ENCODE measurements at places on chromosomes 16 and 17.

DNA sequence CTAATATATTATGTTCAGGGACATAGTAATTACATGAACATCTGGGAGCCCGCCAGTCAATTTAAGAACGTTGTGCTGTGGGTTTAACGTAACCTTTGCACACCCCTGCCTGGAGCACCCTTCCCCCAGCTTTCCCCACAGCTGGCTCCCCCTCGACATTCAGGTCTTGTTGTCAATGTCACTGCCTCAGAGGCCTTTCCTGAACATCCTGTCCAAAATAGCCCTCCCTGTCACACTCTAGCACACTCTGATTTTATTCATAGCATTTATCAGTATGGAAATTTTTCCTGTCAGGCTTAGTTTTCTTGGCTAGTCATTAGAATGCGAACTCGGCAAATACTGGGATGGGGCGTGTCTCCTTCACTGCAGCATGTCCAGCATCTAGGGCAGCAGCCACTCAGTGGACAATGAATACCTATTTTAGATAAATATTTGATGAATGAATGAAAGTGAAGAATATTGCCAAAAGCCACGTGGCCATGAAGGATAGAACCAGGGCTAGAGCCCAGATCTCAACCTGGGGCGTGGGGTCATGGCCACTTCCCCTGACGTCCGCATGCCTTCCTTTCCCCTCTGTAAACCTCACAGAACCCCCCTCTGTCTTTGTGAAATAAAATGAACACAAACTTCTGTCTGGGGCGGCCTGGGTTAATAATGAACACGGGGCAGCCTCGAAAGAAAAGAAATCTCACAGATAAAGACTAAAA lies 10.5 kb downstream of the PIK3R6 start:
- DNase-seq, result no peak

GRCh38 chr17:17114592-17115225 lies 72.5 kb downstream of the MPRIP start:
- DNase-seq, result no peak

DNA sequence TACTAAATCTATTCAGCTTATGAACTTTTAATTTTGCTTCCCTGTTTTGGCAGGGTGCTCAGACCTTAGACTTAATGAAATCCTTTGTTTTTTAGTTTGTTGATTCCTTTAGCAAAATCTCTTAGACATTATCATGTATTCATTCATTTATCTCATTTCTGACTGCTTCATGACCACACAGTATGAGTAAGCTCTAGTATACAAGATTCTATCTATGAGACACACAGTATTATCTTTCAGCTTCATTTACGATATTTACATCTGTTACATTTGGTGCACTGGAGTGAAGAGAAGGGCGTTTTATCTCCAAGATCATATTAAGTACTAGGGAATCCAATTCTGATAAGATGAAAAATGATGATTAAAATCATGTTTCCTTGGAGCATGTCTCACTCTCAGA lies 448.1 kb upstream of the CA10 start:
- DNase-seq, result no peak

DNA sequence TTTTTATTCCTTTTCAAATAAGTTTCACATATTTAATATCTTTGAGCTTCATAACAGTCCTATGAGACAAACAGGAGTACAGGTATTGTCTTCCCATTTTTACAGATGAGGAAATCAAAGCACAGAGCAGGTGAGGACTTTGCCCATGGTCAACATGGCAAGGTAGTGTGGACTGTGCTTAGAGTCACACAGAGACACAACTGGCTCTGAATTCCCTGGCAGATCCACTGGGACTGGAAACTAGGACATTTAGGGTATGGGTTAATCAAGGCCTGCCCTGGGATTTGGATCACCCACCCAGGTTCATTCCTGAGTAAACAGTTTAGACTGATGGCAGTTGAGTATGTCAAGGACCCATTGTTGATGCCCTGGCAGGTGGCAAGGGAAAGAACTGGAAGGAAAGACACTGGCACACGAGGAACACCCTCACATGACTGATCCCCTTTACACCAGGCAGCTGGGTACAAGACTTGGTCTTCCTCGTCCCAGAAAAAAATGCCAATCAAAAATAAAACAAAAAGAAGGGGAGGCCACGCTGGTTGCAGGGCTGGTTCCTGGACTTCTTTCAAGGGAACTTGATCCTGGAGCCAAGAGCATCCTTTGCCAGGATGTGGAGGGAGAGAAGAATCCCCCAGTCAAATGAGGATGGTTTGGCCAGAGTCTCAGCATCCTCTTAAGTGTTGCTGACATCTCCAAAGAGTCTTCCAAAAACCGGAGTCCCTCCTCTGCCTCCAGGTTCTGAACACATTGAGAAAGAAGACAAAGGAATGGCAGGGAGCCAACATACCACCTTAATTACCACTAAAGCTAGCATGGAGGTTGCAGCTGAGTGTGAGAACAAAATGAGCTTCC lies 34.9 kb downstream of the CHD9 start:
- no peak for DNase-seq
